ENCODE measurements at places on chromosomes 1 and 21. TPM values are rescaled to one million over a fixed set of nuclear protein-coding genes. Genes with fewer than 3 reads are reported as not detected.
A peak's percentile ranks its signal among the peaks of the same experiment; 100 is the strongest.

- no peak for DNase-seq
- no peaks in the 10 kb centered on the region for H3K27me3 ChIP-seq
- H3K36me3 ChIP-seq: no peaks in the 10 kb centered on the region
- H3K27ac ChIP-seq: no peak overlapping the region
These were observed 357.1 kb downstream of the DISC1 start for GRCh38 chr1:231983588-231984193.

DNA sequence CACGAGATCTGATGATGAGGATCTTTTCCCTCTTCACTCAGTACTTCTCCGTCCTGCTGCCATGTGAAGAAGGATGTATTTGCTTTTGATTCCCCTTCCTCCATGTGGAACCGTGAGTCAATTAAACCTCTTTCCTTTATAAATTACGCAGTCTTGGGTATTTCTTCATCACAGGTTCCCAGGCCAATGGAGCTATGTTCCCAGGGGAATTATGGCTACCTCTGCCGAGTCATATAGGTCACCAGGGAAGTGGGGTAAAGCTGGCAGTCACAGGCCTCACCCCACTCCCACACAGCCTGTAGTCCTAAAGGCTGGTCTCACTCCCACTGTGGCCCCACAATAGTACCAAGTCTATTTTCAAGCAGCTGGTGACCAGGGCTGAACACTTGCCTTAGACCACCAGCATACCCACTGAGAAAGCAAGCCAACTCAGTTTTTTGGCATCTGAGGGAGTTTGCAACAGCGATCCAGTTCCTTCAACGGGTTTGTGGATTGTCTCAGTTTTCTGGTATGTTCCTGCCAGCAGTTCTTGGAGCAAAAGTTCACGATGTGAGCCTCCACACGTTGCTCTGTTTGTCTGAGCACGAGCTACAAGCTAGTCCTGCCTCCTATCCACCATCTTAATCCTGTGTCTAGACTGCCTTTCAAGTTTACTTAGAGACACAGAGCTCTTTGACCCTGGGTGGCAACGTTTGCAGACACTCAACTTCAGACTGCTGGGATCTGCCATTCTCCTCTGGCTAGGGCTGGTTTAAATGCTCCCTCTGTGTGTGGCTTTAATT lies 104.5 kb downstream of the CENPF start:
- H3K36me3 ChIP-seq: no peaks in the 10 kb centered on the region
- H3K27me3 ChIP-seq: no peaks in the 10 kb centered on the region
- no peak overlapping the region for H3K4me3 ChIP-seq
- H3K27ac ChIP-seq: no peak overlapping the region

Gene CACNA1S
- 0.07 TPM for total RNA-seq

- DNase-seq: no peak
- H3K4me3 ChIP-seq: no peak overlapping the region
- H3K36me3 ChIP-seq: peaks cover 19% of the 10 kb centered on the region
- H3K4me1 ChIP-seq: peaks cover 38% of the 10 kb centered on the region
- no peak overlapping the region for H3K27ac ChIP-seq
These were observed 29.2 kb downstream of the OLFML3 start for GRCh38 chr1:114008480-114008941.

DNA sequence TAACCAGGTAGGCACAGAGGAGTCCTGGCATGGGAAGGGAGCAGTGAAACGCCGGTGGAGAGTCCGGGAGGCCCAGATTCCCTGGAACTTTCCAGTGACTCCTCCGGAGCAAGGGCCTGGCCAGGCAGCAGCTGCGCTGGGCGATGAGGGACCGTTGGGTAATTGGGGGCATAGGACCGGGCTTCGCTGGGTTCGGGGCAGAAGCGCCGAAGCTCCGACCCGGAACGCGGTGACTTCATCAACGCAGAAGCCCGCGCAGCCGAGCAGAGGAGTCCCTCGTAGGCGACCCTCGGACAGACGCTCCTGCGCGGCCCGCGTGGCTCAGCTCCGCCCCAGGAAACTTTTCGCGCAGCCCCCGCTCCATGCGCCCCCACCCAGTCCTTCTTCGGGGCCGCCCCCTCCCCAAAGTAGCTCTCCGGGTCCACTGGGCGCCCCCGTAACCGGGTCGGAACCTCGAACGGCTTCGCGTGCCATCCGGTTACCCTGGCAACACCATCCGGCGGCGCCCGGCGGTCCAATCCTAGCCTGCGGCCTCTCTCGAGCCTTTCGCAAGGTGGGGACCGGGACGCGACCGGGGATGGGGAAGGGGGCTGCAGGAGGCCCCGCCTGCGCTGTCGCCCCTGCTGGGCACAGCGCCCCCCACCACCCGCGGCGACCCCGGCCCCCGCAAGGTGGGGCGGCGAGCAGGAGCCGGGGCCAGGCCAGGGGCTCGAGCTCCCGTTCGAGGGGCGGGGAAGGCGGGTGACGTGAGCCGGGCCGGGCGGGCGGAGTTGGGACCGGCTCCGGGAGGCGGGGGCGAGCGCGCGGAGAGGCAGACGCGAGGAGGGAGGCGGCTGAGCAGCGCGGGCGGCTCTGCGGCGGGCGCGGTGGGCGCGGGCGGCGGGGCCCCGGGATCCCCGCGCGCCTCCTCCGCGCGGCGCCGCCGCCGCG lies at the start of gene AJAP1:
Gene AJAP1, plus strand, starts transcription at position 814 of the 930 bp plus-strand sequence. CDS start 817 bp downstream, outside the sequence.
- H3K27ac ChIP-seq: no peak within 1 kb of the TSS
- peaks cover 17% of the 10 kb centered on the region for H3K36me3 ChIP-seq

Gene IFFO2
- total RNA-seq: 6.5 TPM

Gene NBPF10
- 0.63 TPM for total RNA-seq

DNA sequence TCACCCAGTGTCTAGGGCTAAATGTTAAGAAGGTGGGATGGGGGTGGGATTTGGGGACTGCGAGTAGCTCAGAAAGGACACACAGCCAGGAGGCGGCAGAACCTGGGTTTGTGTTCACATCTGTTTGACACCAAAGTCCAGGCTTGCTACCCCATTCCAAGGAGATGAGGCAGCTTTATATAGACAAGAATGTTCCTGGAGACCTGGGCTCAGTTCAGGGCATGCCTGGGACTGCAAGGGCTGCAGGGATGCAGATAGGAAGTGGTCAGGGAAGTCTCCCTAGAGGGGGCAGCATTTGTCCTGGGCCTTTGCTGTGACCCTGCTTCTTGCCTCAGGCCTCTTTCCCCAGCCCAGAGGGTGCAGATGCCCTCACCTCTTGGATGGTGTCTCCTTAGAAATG lies 16.3 kb downstream of the PADI3 start:
- no peaks in the 10 kb centered on the region for H3K4me1 ChIP-seq
- no peaks in the 10 kb centered on the region for H3K27me3 ChIP-seq
- DNase-seq: peak; percentile 26
- no peak overlapping the region for H3K27ac ChIP-seq
- H3K36me3 ChIP-seq: no peaks in the 10 kb centered on the region
